HepG2 (cell line): ENCODE measurements at places on chromosomes 6 and 20.
A peak's percentile ranks its signal among the peaks of the same experiment; 100 is the strongest.

GRCh38 chr6:30325150-30325872 lies 1.4 kb upstream of the TRIM39 start:
- no peaks in the 10 kb centered on the region for H3K27me3 ChIP-seq

- H3K27ac ChIP-seq, result no peak overlapping the region
- DNase-seq, result no peak
- 0 out of 2 replicates have a peak, but pooled peaks cover 5% of the 10 kb centered on the region for H3K4me1 ChIP-seq
- H3K36me3 ChIP-seq, result no peaks in the 10 kb centered on the region
These were observed 2.2 kb upstream of the CCM2L start for GRCh38 chr20:32007787-32008616.

DNA sequence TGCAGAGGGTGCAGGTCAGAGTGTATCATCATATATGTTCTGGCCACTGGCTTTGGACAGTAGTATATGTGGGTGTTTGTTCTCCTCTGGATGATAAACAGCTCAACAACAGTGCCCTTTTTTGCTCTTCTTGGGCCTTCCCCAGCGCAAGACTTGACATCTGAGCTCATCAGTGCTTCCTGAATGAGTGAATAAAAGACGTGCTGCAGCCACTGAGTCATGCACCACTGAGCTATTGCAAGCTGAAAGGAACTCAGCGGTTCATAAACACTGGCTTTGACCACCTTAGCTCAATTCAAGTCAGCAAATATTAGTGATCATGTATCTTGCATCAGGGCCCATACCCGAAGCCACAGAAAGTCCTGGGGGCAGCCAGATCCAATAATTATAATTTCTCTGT lies 105.3 kb upstream of the KCNG1 start:
- H3K36me3 ChIP-seq, result no peaks in the 10 kb centered on the region
- DNase-seq, result no peak
- no peak overlapping the region for H3K4me3 ChIP-seq
- peaks cover 33% of the 10 kb centered on the region; the same call in 2 of the 3 replicates for H3K27me3 ChIP-seq
- no peak overlapping the region for H3K27ac ChIP-seq

DNA sequence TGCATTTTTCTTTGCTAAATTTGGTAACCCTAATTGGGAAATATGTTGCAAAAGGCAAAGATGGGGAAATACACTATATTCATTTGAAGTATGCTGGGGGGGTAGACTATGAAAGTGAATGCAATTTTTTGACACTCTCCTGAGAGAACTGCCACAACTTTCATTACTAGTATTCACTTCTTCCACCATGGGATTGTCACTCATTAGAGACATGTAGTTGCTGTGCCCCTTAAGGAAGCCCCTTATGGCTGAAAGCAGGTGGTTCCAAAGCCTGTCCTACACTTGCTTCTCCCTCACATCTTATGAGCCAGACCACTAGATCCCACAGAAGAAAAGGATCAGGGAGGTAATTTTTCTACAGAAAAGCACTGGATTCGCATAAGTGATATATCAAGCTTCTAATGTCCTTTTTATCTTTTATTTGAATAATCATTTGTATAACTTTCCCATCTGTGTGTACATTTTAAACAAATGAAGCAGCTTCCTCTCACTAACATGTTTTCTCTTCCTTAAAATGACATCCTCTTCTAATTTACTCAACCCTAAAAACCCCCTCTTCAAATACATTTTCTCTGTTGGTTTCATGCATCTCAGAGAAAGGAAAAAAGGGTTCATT lies 83.8 kb downstream of the GCLC start:
- H3K27ac ChIP-seq, result no peak overlapping the region
- no peak overlapping the region for H3K4me3 ChIP-seq
- peaks cover 12% of the 10 kb centered on the region; the same call in 2 of the 3 replicates for H3K27me3 ChIP-seq
- peaks cover 14% of the 10 kb centered on the region for H3K4me1 ChIP-seq
- no peak for DNase-seq

DNA sequence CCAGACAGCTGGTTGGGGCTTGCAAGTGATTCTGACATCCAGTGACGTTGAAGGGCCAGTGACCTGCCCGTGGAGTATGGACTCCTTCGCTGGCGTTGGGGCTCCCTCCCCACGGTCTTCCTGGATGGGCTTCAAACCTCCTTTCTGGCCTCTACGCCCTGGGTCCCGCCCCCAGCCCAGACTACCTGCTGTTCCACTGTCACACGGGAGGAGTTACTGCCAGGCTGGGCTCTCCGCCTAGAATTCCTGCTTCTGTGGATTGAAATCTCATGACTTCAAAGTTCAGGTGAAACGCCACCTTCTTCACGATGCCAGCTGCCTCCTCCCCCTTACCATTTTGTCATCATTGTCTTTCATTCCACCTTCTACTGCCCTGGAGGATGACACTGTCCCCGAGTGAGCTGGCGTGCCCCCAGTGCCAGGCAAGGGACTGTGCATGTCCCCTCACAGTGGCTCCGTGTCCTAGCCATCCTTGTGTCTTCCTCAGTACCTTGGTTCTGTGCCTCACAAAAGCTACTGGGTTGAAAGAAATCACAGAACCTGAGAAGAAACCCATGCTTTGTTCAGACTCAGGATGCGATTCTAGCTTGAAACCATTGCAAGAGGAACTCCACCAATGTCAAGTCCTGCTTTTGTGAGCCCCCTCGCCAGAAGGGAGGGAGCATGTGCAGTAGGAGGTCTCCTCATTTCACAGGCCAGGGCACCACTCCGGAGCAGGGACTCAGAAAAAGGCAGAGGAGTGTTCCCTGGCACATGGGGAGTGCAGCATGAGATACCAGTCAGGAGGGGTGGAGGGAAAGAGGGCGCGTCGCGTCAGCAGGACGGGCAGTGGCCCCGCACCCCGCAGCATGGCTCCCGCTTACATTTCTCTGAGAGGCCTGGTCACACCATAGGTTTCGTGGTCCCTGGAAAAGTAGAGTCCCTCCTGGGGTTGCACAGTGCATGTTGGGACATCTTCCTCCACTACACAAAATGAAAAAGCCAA lies 11.0 kb upstream of the IRF4 start:
- no peak overlapping the region for H3K27ac ChIP-seq
- no peaks in the 10 kb centered on the region for H3K4me1 ChIP-seq
- no peaks in the 10 kb centered on the region for H3K36me3 ChIP-seq
- H3K4me3 ChIP-seq, result no peak overlapping the region

GRCh38 chr6:145530454-145530853 lies 204.9 kb downstream of the EPM2A start:
- H3K27me3 ChIP-seq, result no peaks in the 10 kb centered on the region
- no peaks in the 10 kb centered on the region for H3K36me3 ChIP-seq
- H3K4me3 ChIP-seq, result no peak overlapping the region
- no peak for DNase-seq
- H3K4me1 ChIP-seq, result peaks cover 9% of the 10 kb centered on the region

GRCh38 chr6:47200536-47201334 lies 109.0 kb downstream of the TNFRSF21 start:
- H3K36me3 ChIP-seq, result no peaks in the 10 kb centered on the region
- H3K27ac ChIP-seq, result peak overlapping the region; percentile 22
- no peak overlapping the region for H3K4me3 ChIP-seq

- no peaks in the 10 kb centered on the region for H3K4me1 ChIP-seq
- no peaks in the 10 kb centered on the region for H3K27me3 ChIP-seq
- H3K4me3 ChIP-seq, result no peak overlapping the region
- no peak for DNase-seq
These were observed 331.7 kb downstream of the FRK start for GRCh38 chr6:115729036-115729435.

DNA sequence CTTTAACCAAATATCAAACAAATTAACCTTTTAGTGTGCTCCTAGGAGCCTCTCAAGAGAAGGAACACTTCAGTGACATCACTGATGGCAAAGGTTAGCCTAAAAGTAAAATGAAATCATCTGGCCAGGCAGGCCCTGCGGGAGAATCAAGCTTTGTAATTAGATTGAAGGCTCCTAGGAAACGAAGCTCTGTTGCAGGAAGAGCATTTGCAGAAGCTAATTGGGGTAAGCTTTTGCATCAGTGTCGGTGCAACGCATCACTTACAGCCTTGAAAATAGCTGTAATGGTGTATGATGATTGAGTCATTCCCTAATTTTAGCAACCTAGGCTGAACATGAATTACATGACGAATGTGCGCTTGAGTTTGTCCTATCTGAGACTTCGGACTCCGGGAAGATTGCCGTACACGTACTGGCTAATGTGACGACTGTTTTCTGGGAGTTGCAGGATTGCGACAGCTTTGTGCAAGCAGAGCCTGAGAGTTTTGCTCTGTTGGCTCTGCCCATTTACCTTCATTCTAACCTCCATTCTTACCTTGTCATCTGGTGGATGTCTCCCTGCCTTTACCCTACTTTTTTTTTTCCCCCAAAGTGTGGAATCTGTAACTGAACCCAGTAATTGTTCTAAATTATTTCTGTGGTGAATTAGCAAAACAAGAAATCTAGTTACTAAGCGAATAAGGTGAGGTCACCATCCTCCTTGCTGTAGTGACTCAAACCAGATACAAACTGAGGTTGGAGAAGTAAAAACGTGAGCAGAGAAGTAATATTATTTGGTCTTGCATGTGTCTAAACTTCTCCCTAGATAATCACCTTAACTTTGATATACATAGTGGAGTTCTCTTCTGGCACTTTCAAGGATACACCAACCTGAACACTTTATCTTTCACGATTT lies 675.9 kb upstream of the CITED2 start:
- H3K27ac ChIP-seq, result no peak overlapping the region
- peak; percentile 23 for DNase-seq
- H3K36me3 ChIP-seq, result no peaks in the 10 kb centered on the region
- H3K4me3 ChIP-seq, result no peak overlapping the region
- no peaks in the 10 kb centered on the region for H3K27me3 ChIP-seq

GRCh38 chr20:48054051-48054450 lies 268.8 kb upstream of the SULF2 start:
- no peak for DNase-seq
- no peak overlapping the region for H3K4me3 ChIP-seq
- no peaks in the 10 kb centered on the region for H3K27me3 ChIP-seq
- H3K4me1 ChIP-seq, result no peaks in the 10 kb centered on the region
- no peaks in the 10 kb centered on the region for H3K36me3 ChIP-seq
- H3K27ac ChIP-seq, result no peak overlapping the region

DNA sequence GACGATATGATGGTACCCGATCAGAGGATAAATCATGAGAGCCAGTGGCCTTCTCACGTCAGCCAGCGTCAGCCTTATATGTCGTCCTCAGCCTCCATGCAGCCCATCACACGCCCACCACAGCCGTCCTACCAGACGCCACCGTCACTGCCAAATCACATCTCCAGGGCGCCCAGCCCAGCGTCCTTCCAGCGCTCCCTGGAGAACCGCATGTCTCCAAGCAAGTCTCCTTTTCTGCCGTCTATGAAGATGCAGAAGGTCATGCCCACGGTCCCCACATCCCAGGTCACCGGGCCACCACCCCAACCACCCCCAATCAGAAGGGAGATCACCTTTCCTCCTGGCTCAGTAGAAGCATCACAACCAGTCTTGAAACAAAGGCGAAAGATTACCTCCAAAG lies 122.2 kb downstream of the TMEM242 start:
- no peaks in the 10 kb centered on the region for H3K27me3 ChIP-seq
- DNase-seq, result no peak
- H3K36me3 ChIP-seq, result peaks cover 33% of the 10 kb centered on the region
- H3K4me3 ChIP-seq, result no peak overlapping the region
- H3K27ac ChIP-seq, result no peak overlapping the region
- no peaks in the 10 kb centered on the region for H3K4me1 ChIP-seq

DNA sequence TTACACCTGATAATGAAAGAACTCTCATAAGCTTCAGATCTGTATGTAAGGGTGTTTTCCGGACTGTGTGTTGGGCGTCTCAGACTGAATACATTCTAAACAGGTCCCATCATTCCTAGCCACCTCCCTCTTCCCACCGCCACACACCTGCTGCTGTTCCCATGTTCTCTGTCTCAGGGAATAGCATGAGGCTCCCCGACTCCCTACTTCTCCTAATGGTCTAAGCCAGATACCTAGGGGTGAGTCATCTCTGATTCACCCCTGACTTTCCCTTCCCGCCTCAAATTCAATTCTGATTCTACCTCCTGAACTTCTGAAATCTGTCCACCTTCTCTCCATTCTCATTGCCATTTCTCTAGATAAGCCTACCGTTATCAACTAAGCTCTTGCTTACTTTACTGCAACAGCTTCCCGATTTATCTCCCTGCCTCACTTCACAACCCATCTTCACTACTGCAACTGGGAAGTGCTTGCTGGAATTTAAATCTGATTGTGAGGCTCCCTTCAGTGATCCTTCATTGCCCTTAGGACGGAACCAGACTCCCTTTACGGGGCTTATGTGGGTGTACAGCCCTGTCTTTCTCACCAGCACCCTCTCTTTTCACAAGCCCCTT lies 1.6 kb downstream of the TMEM14A start:
- H3K4me3 ChIP-seq, result no peak overlapping the region
- H3K27me3 ChIP-seq, result no peaks in the 10 kb centered on the region
- H3K27ac ChIP-seq, result no peak overlapping the region
- H3K4me1 ChIP-seq, result peaks cover 37% of the 10 kb centered on the region
- H3K36me3 ChIP-seq, result peaks cover 2% of the 10 kb centered on the region; the same call in 1 of the 2 replicates

GRCh38 chr6:3594201-3594600 lies 137.4 kb upstream of the SLC22A23 start:
- no peaks in the 10 kb centered on the region for H3K27me3 ChIP-seq
- H3K4me1 ChIP-seq, result 0 out of 2 replicates have a peak, but pooled peaks cover 6% of the 10 kb centered on the region
- no peaks in the 10 kb centered on the region for H3K36me3 ChIP-seq
- DNase-seq, result no peak
- no peak overlapping the region for H3K4me3 ChIP-seq
- H3K27ac ChIP-seq, result no peak overlapping the region

GRCh38 chr6:33801611-33802010 lies 2.2 kb downstream of the MLN start:
- no peak overlapping the region for H3K4me3 ChIP-seq
- H3K27ac ChIP-seq, result no peak overlapping the region
- peaks cover 8% of the 10 kb centered on the region; the same call in 1 of the 2 replicates for H3K27me3 ChIP-seq
- no peaks in the 10 kb centered on the region for H3K36me3 ChIP-seq
- no peak for DNase-seq

- H3K36me3 ChIP-seq, result peaks cover 8% of the 10 kb centered on the region; the same call in 1 of the 2 replicates
- DNase-seq, result no peak
- no peak overlapping the region for H3K27ac ChIP-seq
- no peak overlapping the region for H3K4me3 ChIP-seq
These were observed 217.3 kb downstream of the ATXN1 start for GRCh38 chr6:16544006-16544405.

DNA sequence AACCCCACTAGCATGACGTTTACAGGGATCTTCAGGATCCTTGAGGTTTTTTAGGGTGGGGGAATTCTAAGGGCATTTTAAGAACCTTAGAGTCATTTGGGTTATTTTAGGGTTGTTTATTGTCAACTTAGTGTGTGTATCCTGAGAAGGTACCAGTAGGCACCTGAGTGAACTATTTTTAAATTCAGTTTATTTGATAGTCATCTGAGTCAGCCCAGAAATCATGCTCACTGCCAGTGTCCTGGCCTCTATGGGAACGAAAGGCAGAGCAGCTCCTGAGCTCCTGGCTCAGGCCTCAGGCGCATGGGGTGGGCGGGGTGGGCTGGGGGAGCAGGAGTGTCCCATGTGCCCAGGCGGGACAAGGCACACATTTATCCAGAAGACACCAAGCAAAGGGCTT lies 52.0 kb downstream of the PRND start:
- H3K4me1 ChIP-seq, result peaks cover 35% of the 10 kb centered on the region
- H3K4me3 ChIP-seq, result no peak overlapping the region
- H3K27me3 ChIP-seq, result no peaks in the 10 kb centered on the region; the same call in 1 of the 2 replicates
